Activated CD8-positive, alpha-beta T cell treated with anti-CD3 and anti-CD28 coated beads, Interleukin-2, amount 10 ng/mL, durations not matched to agents 7 days and 5 days (primary cell): ENCODE measurements at places on chromosomes 11 and 22. TPM values are rescaled to one million over a fixed set of nuclear protein-coding genes. Genes with fewer than 3 reads are reported as not detected.

Gene CFAP300
- total RNA-seq = not detected

Gene LRRC75B
- 0.91 TPM for total RNA-seq

Gene LMO2
- not detected for total RNA-seq

Gene MMP8
- total RNA-seq = not detected

Gene ISX
- not detected for total RNA-seq

Gene ZBTB16
- 16.4 TPM for total RNA-seq
